Epithelial cell of prostate (primary cell): ENCODE measurements at places on chromosomes 4 and X.

GRCh38 chrX:56812515-56813105, 83.6 kb downstream of the NBDY start:
- DNase-seq: no peak

DNA sequence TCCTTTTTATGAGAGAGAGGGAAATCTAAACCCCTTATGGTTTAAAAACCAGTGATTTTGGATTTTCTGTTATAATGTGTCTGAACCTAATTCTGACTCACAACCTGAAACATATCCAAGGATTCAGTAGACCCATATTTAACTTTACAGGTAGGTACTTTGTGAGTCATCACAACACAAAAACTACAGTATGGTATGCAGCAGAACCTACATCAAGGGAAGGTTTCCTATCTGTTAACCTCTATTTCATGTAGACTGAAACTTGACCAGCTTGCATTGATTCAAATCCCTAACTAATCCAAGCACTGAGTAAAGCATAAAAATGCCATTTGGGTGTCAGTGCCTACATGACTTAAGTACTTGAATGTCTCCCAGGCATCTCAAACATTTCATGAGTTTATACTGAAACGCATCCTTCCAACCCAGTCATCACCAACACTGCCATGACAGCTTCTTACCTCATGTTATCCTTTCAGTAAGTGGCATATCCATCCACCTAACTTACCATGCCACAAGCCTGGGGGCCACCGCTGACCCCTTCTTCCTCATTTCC, 4.3 kb upstream of the ARHGAP10 start:
- DNase-seq: no peak

DNA sequence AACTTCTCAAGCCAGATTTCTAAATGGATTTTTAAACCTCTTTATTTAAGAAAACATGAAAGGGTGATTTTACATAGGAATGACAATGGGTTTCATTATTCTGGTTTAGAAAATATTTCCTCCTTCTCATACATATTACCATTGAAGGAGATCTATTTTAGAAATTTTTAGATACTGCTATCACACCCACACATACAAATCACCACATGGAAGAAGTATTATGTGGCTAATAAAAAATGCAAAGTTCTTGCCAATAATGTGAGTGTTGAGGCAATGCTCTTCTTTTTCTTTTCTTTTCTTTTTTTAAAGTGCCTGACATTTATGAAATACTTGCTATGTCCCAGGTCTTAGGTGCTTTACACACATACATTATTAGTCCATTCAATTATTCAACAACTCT, 6.8 kb downstream of the STAP1 start:
- no peak for DNase-seq

DNA sequence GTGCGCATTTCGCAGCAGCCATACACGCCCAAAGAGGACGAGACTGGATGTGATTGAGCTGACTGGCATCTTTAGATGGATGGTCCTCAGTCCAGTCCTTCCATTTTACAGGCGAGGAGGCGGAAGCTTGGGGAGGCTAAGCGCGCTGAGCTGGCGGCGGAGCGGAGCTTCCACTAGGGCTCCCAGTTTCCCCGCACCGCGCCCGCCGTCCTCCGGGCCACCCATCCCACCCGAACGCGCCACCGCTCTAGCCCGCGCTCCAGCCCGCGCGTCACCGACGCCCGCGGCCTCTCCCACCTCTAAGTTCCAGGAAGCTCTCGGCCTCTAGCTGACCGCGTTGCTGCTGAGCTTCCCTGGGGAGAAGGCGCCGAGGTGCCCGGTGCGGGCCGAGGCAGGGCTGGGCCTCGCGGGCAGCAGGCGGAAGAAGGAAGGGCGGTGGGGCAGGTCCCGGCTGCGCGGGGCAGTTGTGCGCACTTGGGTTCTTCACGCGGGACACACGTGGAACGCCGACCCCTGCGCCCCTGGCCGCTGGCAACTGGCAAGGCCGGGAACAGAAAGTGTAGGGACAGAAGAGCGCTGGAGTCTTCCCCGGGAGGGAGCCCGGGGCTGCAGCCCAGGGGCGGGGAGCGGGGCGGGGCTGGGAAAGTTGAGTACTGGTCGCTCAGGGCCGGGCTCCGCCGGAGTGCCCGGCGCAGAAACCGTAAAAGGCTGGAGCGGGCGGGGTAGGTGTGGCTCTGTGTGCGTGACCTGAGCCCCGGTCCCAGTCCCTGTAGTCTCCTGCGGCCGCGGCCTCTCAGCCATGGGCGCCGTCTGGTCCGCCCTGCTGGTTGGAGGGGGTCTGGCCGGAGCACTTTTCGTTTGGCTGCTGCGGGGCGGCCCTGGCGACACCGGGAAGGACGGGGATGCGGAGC, at the start of gene STBD1:
Gene STBD1 (plus strand): TSS at position 763 of the 911 bp plus-strand sequence. CDS start 37 bp downstream, at position 800.
- DNase-seq: no peak

DNA sequence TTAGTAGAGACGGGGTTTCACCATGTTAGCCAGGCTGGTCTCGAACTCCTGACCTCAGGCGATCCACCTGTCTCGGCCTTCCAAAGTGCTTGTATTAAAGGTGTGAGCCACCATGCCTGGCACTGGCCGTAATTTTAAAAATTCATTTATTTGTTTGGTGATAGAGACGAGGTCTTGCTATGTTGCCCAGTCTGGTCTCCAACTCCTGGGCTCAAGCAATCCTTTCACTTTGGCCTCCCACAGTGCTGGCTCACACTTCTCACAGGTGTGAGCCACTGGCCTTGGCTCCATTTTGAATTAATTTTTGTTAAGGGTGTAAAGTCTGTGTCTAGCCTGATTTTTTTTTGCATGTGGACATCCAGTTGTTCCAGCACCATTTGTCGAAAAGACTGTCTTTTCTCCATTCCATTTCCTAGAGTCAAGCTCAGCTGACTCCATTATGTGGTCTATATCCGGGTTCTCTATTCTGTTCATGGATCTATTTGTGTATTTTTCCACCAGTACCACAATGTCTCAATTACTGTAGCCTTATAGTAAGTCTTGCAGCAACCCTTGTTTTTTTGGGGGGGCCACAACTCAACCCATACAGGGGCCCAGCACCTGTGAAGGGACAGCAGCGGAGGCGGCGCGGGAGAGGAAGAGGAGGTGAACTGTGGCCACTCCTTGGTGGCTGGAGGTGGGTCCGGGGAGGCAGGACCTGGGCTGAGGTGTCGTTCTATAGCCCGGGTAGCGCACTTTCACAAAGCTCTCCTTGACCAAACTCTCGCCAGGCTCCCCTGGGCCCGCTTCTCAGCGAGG, 1.5 kb upstream of the NSD2 start:
- DNase-seq: no peak

GRCh38 chrX:10379878-10380277, 223.1 kb downstream of the CLCN4 start:
- DNase-seq: no peak
